ENCODE measurements at places on chromosomes 7 and 10.

DNA sequence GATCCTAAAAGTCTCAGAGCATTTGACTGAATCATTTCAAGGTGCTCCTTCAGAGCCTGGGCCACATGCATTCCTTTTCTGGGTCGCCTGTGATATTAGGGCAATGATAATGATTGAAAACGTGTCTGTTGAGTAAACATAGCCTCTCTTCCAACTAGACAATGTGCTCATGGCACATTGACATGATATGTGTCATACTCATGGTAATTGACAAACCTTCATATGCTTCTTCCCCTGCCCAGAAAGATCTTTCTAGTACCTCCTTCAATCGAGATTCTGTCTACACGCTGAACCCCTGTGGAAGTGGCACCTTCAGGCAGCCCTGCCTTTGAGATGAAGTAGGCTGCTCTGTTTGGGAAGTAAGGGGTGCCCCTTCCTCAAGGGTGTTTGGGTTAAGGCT lies 98.9 kb upstream of the TCF7L2 start:
- no peak for DNase-seq

DNA sequence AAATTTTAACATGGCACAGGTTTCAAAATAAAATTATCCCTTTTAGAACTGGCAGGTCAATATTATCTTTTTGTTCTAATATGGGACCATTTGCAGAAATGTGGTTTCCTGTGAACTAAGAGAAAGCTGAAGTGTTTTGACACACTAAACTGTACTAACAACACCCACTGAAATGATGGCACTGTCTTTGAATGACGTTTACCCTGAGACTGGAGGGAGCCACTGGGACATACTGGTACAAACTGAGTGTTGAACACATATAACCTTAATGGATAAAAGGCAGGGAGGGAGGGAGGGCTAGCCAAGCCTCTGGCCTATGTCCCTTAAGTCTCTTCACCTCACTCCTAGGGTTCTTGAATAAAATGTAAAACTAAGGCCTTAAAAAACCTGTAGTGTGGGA lies 95.9 kb downstream of the PDE1C start:
- DNase-seq: no peak

GRCh38 chr7:124857672-124858235 lies 71.9 kb downstream of the POT1 start:
- DNase-seq: no peak

- DNase-seq: no peak
Observed at GRCh38 chr7:135710417-135711138, 17.4 kb downstream of the SLC13A4 start.

DNA sequence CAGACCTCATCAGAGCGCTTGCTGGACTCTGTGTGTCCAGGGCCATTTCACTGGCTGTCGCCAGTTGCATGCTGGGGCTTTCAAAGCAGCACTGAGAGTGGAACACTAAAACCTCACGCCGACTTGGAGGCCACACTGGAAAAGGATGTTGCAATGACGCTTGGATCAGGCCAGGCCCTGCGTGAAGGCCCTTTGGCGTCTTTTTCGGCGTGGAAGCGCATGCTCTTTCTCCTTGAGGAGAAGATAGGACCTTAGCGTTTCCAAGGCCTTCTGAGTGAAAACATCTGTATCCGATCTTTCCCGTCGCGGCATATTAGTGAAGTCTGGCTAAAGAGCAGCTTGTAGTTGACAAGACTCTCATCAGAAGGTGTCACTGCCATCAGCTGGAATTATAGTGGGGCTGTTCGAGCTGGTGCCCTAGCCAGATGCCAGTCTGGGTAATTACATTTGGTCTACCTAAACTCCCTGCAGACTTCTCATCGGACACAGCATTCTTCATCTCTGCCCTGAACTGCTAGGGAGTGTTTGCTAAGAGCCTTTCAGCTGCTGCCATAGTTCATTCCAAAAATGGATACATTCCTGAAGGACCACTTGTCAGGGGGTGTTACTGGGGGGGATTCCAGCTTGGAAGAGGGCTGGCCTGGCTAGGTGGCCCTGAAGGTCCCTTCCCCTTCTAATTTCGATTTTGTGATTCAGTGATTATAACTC lies 167.7 kb upstream of the TCF7L2 start:
- DNase-seq: peak; percentile 15

DNA sequence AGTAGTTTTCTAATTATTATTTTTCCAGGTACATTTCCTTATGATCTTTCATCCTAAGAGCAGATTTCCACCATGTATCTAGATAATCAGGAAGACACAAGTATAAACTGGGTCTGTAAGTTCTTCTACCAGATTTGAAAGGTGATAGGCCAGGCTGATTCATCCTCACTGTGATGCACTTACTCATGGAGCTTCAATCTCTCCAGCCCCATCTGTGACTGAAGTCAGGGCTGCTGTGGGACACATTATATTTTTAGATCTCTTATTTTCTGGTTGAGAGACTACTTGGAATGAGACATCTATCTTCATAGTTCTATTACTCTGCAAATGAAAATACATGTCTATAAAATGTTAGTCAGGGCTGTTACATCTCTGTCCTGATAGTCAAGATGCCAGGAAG lies 85.5 kb upstream of the SLC25A13 start:
- DNase-seq: no peak

GRCh38 chr7:11830582-11831155 lies 1.3 kb downstream of the THSD7A start:
- DNase-seq: peak; percentile 55

GRCh38 chr7:12929476-12930140 lies 242.2 kb downstream of the ARL4A start:
- peak; percentile 39 for DNase-seq

DNA sequence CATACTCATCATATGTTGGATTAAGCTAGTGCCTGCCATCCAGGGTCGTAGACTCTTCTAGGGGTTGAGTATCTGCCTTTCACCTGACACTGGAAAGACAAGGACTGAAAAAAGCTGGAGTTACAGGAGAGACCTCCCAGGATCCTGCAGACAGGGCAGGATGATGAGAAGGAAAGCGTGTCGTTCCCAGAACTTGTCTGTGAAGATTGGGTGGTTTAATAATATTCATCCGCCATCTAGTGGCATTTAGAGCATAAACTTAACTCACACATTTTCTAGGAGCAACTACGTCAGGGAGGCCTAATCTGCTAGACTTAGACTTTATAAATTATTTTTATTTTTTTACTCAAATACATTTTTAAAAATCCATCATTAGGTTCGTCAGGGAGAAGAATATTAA lies 59.6 kb downstream of the ADRB1 start:
- DNase-seq: peak; percentile 76

- DNase-seq: no peak
Observed at GRCh38 chr7:83475420-83475819, 173.5 kb downstream of the SEMA3E start.

- peak; percentile 81 for DNase-seq
Observed at GRCh38 chr7:6228361-6229229, 43.8 kb downstream of the CYTH3 start.

- DNase-seq: peak; percentile 22
Observed at GRCh38 chr7:44801890-44802289, 5.4 kb downstream of the PPIA start.

DNA sequence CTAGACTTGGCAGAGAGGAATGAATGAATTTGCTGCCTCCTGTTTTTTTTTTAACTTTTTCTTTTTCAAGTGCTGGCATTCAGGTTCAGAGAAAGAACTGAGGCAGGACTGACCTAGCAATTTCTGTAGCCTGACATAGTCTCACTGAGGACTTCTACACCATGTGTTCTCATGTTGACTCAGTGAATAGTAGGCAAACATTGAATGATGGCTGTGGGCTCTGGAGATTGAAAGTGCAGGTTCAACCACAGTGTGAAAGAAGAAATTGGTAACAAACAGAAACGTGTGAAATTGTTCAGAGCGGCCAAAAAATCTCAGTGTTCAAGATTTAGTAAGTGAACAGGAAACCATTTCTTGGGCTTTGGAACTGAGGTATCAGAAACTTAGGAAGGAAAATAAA lies 322.4 kb upstream of the GHITM start:
- no peak for DNase-seq

GRCh38 chr10:28734938-28735759 lies 57.8 kb downstream of the BAMBI start:
- DNase-seq: peak; percentile 85

DNA sequence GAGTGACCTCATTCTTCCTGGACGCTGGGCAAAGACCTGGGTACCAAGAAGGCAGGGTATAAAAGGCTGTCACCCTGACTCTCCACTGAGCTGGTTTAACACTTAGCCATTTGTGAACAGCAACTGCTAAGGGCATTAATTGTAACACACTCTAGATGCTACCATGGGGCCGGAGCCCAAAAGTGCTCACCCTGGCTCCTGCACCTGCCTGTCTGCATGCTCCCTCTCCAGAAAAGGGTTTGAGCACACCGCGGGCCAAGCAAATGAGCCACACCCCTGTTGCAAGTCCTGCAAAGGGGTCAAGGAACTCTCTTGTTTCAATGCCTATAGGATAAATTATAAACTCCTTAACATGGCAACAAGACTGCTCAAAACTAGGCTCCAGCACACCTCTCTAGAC lies 114.8 kb downstream of the TEX36 start:
- no peak for DNase-seq

- no peak for DNase-seq
Observed at GRCh38 chr10:536371-536925, 153.0 kb downstream of the DIP2C start.

GRCh38 chr10:119933179-119933578 lies 40.6 kb downstream of the SEC23IP start:
- peak; percentile 36 for DNase-seq

GRCh38 chr10:31912289-31912688 lies 16.3 kb downstream of the ARHGAP12 start:
- no peak for DNase-seq

- no peak for DNase-seq
Observed at GRCh38 chr7:114921631-114922025, 266 bp upstream of the MDFIC start.

DNA sequence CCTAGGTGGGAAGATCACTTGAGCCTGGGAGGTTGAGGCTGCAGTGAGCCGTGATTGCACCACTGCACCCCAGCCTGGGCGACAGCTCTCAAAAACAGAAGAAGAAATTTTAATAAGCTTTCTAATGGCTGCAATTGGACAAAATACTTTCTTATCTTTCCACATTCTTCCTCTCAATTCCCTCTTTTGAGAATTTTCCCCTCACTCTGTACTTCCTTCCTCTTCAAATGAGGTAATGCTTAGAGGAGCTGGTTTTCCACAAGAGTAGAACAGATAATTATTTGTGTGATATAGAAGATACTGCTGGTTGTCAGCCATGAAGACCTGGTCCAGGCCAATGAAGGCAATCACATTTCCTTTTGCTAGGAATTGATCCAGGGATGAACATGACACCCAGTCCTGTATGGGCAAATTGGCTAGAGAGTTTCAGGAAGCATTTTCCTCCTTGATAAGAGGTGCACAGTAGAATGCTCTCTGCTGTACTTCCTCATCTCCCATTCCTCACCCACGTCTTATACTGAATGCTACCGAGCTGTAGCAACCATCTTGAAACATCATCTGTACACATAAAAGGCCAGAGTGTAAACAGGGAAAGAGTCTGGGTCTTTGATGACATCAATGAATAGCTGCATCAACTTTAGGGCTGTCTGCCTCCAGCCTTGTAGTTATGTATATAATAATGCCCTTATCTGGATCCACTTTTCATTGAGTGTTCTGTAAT lies 103.9 kb downstream of the CDK6 start:
- DNase-seq: no peak

GRCh38 chr7:102292813-102293798 lies 6.4 kb downstream of the SH2B2 start:
- DNase-seq: no peak

- DNase-seq: no peak
Observed at GRCh38 chr10:95384011-95384704, 93.4 kb upstream of the PDLIM1 start.

DNA sequence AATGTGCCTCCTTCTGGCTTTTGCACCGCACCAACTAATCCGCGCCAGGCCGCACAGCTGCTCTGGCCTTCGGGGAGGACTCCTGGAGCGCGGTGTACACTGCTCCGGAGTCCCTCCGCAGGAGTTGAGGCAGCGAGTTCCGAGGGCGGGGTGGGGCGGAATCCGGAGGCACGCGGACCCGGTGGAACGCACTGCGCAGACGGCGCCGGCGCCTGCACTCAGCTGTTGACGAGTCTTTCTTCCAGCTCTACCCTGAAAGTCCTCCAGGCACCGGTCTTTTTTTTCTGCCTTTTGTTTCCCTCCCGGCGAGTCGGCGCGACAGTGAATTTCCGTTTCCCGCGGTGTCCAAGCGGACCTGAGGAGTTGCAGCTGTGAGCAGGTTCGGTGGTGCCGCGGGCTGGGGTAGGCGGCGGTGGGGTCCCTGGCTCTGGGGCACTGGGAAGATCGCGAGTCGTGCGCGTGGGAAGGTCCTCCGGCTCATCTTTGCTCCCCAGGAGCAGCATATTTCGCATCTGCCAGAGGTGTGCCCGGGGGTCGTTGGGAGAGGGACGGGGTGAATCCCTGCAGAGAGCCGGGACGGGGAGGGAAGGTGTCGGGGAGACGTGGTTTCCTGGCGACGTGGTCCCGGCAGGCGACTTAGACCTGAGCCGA lies 44.1 kb downstream of the SFTPD start:
- DNase-seq: peak; percentile 68

Data from fibroblast of pulmonary artery (primary cell).